Spinal cord (tissue), 10 donors: ENCODE measurements at places on chromosomes 3 and 15. TPM values are rescaled to one million over a fixed set of nuclear protein-coding genes. Genes with fewer than 3 reads are reported as not detected.

LRRC2 gene
- polyA plus RNA-seq = 2.5 TPM

DAZL gene
- 0.13 TPM for polyA plus RNA-seq

CAND2 gene
- 16.3 TPM for polyA plus RNA-seq

ISLR2 gene
- 15.4 TPM for polyA plus RNA-seq

PLCH1 gene
- polyA plus RNA-seq = 12.1 TPM

CYP8B1 gene
- 0.08 TPM for polyA plus RNA-seq

ZIC1 gene
- 207 TPM for polyA plus RNA-seq

BNC1 gene
- polyA plus RNA-seq = 0.17 TPM

MINAR1 gene
- polyA plus RNA-seq = 14.2 TPM

GPR156 gene
- 2.1 TPM for polyA plus RNA-seq

TUSC7 gene
- 0.36 TPM for polyA plus RNA-seq

MYL3 gene
- 2.5 TPM for polyA plus RNA-seq

IL12A gene
- 2.6 TPM for polyA plus RNA-seq

SLC35G2 gene
- 24.0 TPM for polyA plus RNA-seq

SYNM gene
- 26.8 TPM for polyA plus RNA-seq

TRAK1 gene
- polyA plus RNA-seq = 66.1 TPM

FOXB1 gene
- polyA plus RNA-seq = 13.5 TPM

SLC6A11 gene
- polyA plus RNA-seq = 265 TPM

WDR93 gene
- 1.2 TPM for polyA plus RNA-seq

MNS1 gene
- 15.9 TPM for polyA plus RNA-seq

CHCHD4 gene
- polyA plus RNA-seq = 15.0 TPM

HRG gene
- polyA plus RNA-seq = 0.17 TPM

KNL1 gene
- polyA plus RNA-seq = 8.7 TPM

SAXO2 gene
- 10.2 TPM for polyA plus RNA-seq

ALDH1L1 gene
- polyA plus RNA-seq = 75.2 TPM

RPS17 gene
- polyA plus RNA-seq = 1,198 TPM

ITIH4 gene
- 28.9 TPM for polyA plus RNA-seq

MB21D2 gene
- 23.4 TPM for polyA plus RNA-seq

IGDCC3 gene
- 17.0 TPM for polyA plus RNA-seq

MYRIP gene
- polyA plus RNA-seq = 13.3 TPM

MEGF11 gene
- 20.3 TPM for polyA plus RNA-seq

SNTN gene
- polyA plus RNA-seq = 0.24 TPM

BCHE gene
- 36.0 TPM for polyA plus RNA-seq

LRRN1 gene
- polyA plus RNA-seq = 128 TPM

LDHAL6B gene
- polyA plus RNA-seq = 0.32 TPM

TMEM212 gene
- 0.57 TPM for polyA plus RNA-seq

CADPS gene
- polyA plus RNA-seq = 184 TPM

C2CD4A gene
- 0.86 TPM for polyA plus RNA-seq

RFX7 gene
- polyA plus RNA-seq = 16.4 TPM

XYLB gene
- polyA plus RNA-seq = 4.0 TPM

KIF7 gene
- 14.7 TPM for polyA plus RNA-seq

MAPKAPK3 gene
- 18.0 TPM for polyA plus RNA-seq

CCDC80 gene
- 101 TPM for polyA plus RNA-seq

RARRES1 gene
- polyA plus RNA-seq = 4.6 TPM

ITGB5 gene
- polyA plus RNA-seq = 134 TPM

STXBP5L gene
- 5.3 TPM for polyA plus RNA-seq

CPN2 gene
- not detected for polyA plus RNA-seq

LINS1 gene
- polyA plus RNA-seq = 19.5 TPM

SLC22A14 gene
- polyA plus RNA-seq = 0.33 TPM

TM6SF1 gene
- polyA plus RNA-seq = 12.5 TPM
